ENCODE measurements at places on chromosomes 12 and 14.

GRCh38 chr12:82904219-82904790 lies 217.6 kb downstream of the TMTC2 start:
- no peak for DNase-seq

DNA sequence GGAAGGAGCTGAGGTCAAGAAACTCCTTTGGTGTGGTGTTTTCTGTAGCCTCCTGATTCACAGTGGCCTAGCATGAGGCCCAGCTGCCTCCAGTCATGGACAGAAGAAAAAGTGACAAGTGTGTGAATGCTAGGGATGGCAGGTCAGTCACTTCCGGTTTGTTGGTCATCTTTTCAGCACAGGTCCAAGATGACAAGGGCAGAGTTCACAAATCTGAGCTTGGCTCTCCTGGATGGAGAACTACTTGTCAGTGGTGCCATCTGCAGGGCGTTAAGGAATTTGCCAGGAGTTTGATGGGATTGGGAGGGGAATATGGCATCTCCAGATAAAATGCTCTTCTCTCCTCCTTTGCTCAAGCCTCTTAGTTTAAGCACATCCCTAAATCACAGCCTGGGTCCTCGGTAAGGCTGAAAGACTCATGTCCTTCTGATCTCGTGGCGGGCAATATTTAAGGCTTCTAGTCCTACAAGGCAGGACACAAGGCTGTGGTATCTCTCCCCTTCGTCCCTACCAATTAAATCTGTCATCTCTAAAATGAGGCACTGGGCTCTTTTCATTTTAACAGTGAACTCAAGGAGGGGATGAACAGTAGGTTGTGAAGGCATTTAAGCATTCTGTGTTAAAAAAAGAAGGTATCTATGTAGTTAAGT lies 10.0 kb downstream of the TUBA1B start:
- no peak for DNase-seq

- DNase-seq: no peak
Measured at GRCh38 chr12:50803230-50803875, 39.4 kb upstream of the TMPRSS12 start.

DNA sequence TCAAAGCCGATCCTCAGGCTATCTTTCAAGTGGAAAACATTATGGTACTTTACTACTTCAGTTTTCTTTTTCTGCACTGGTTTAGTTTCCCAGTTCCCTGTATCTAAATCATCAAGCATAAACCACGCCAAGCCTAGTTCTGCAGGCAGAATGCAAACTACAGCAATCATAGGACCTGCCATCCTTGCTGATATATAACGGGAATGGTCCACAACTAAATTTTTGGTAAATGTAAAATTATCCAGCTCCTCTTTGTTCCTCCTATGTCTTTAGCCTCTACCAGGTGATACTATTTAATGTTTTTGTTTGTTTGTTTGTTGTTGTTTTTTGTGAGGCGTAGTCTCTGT lies 19.3 kb upstream of the PALS1 start:
- DNase-seq: no peak

Data from stimulated activated naive CD8-positive, alpha-beta T cell treated with anti-CD3 and anti-CD28 coated beads, Interleukin-15, amount 100 ng/mL, for 72 hours (primary cell).